Smooth muscle cell of the brain vasculature (primary cell): ENCODE measurements at places on chromosomes 5 and 9.

DNA sequence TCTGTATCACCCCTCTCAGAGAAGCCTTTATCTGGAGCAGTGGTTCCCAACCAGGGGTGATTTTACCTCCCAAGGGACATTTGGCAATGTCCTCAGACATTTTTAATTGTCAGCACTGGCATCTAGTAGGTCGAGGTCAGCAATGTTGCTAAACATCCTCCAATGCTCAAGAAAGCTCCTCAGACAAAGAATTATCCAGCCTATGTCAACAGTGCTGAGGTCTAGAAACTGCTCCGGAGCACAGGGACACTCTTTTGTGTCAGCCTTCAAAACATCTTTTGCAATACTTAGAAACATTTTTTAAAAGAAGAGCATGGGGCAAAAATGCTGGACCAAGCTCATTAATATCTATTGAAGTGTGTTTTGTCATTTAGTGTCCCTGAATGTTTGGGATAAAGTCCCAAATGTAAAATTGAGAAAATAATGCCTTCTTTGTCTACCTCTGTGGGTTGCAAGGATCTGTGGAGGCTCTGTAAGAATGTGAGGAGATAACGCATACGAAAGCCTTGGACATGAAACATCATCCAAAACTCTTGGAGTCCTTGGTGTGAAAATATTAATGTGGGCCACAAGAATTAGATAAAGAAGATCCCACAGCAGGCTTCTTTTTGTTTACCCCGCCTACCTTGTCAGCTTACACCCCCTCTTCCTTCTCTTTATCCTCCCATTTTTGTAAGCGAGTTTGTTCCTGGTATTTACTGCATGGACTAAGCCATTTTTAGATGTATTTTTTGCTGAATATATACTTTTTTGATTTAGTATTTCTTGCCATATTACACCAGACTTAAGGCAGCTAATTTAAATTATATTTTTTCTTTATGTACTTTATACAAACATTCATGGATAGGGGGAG, 193.5 kb downstream of the CD180 start:
- no peak for DNase-seq

DNA sequence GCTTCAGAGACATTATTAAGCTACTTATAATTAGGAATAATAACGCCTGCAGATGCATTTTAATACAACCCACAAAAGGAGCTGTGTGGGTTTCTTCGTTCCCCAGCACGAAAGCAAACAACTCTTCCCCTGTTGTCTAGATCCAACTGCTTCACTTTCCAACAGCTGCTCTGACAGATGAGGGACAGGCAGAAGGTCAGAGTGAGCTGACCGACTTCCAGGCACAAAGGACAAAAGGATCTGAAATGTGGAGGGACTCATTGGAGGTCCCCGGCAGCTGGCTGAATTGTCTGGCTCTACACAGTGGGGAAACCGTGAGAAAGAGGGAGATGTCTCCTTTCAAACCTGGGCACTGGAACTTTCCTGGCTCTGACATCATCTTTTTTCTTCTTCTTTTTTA, 79.1 kb upstream of the ALDH1B1 start:
- no peak for DNase-seq

GRCh38 chr5:131747180-131748105, 49.4 kb downstream of the FNIP1 start:
- DNase-seq: no peak

- no peak for DNase-seq
Measured at GRCh38 chr5:95075111-95075510, 209.8 kb downstream of the MCTP1 start.

GRCh38 chr5:81226949-81227348, 6.2 kb upstream of the CKMT2 start:
- no peak for DNase-seq

DNA sequence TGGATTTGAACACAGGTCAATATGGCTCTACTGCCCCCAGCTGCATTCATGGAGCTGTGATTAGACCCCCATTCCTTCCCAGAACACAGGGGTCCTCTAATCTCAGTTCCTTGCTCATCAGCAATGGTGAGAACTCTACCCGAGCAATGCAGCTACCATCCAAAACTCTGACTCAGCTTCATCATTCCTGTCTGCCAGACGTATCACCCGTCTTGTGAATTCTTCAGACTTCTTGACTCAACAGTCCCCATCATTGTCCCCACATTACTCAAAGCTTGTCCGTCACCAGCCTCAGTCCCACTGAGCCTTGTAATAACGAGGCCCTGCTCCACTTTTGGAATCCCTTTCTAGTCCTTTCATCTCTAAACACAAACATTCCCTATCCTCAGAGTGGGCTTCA, 36.3 kb upstream of the STX17 start:
- no peak for DNase-seq

DNA sequence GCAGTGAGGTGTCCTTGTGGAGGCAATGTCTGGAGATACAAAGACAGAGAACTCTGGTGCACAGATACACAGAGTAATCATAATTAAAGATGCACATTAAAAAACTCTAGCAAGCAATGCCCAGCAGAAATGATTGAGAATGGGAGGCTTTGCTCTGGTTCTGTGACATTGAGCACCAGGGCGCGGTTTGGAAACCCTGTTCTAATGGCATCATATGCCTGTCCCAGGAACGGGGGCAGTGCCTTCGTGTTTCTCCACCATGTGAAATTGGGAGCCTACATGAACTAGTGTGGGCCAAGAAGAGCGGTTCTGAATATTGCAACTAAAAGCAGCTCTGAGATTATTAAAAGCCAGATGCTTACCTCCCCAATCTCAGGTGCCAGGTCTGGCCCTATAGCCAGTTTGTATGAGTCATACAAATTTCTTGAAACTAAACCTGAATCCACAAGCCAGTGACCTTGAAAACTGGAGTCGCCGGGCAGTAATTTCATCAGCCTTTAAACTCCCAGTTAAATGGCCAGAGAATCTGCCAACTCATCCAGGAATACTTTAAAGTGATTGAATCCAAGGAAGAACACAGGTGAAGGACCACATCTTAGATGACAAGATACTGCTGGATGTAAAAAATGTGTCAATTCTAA, 22.2 kb upstream of the CTSL start:
- DNase-seq: no peak

GRCh38 chr5:59579101-59579823, 314.3 kb downstream of the PDE4D start:
- no peak for DNase-seq

- no peak for DNase-seq
Measured at GRCh38 chr9:75085640-75086039, 2.3 kb downstream of the NMRK1 start.

GRCh38 chr5:68387074-68387796, 171.7 kb downstream of the PIK3R1 start:
- no peak for DNase-seq

DNA sequence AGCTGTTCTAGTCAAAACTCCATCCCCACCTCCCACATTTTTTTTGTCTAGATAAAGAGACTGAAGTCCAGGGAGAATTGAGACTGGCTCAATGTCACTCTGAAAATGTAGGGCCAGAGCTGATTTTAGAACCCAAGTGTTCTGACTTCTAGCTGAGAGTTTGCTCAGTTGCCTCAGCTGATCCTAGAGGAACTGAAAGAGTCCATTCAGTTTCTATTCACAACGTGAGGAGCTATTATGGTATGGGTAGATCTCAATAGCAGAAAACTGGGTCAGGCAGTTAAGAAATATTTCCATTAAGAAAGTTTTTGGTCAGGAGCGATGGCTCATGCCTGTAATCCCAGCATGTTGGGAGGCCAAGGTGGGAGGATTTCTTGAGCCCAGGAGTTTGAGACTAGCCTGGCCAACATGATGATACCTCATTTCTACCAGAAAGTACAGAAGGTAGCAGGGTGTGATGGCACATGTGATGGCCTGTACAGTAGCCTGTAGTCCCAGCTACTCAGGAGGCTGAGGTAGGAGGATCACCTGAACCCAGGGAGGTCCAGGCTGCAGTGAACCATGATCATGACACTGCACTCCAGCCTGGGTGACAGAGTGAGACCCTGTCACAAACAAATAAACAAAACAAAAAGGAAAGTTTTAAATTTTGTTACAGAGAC, 61.7 kb downstream of the GLRA1 start:
- no peak for DNase-seq

DNA sequence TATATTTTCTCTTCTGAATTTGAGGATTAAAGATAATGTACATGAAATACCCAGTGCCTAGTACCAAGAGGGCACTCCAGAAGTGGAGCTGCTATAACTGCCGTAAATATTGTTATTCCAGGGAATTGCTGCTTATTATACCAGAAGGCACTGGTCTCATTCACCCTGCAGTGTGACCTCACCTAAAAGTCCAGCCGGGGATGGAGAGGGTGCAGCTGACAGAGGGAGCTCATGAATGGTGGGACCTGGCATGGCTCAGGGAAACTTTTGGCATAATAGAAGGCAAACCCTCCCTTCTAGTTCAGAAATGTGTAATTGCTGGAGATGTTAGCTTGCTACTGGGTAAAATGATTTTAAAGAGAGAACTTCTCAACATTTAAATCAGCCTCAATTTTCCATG, 108.5 kb downstream of the MVB12B start:
- DNase-seq: no peak

GRCh38 chr5:126925482-126925881, 104.9 kb downstream of the MARCHF3 start:
- DNase-seq: no peak
